ENCODE measurements at places on chromosomes 3 and 15.
A peak's percentile ranks its signal among the peaks of the same experiment; 100 is the strongest.

DNA sequence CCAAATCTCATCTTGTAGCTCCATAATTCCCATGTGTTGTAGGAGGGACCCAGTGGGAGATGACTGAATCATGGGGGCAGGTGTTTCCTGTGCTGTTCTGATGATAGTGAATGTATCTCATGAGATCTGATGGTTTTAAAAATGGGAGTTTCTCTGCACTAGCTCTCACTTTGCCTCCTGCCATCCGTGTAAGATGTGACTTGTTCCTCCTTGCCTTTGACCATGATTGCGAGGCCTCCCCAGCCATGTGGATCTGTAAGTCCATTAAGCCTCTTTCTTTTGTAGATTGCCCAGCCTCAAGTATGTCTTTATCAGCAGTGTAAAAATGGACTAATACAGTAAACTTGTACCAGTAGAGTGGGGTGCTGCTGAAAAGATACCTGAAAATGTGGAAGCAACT lies 44.5 kb downstream of the DUT start:
- DNase-seq, result no peak

- no peak for DNase-seq
These were observed 193.1 kb downstream of the EPHA3 start for GRCh38 chr3:89300526-89300925.

GRCh38 chr15:27670486-27671209 lies 428.5 kb downstream of the OCA2 start:
- DNase-seq, result no peak

GRCh38 chr3:101195951-101196713 lies 124.2 kb downstream of the IMPG2 start:
- DNase-seq, result peak; percentile 67

DNA sequence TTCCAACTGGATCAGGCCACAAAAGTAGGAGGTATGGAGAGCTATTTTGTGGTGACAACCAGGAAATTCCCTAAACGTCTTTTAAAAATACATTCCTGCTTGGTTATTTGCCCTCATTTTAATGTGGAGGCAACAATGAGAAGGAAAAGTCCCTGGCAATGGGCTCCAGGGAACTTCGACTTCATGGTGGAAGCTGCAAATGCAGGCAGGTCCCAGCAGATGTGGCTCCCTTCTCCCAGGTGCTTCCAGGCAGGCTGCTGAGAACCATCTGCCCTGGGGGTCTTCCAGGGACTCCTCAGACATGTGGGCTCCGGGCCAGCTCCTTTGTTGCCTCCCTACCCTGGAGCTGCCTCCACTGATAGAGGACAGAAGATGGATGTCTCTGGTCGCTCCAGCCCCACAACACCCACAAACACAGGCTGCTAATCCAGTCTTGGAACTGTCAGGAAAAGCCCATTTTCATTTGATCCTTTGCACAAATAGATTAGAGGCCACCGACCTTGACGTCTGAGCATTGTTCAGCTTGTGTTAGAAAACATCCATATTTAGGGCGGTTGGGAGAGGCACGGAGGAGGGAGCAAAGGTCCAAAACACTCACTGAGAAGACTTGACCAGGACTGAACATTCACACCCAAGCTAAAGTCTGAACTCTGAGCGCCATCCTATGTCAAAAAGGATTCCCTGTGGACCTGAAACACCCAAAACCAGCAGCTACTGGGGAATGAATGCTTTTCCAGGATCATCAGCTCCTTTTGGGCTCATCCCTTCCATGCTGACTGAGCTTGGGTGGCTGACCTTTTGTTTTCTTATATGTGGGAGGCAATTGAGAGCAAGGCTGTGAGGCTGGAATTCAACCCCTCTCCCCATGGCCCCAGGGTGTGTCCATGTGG lies 30.2 kb upstream of the SLCO2A1 start:
- no peak for DNase-seq

GRCh38 chr3:186254676-186255650 lies 107.1 kb downstream of the DGKG start:
- peak; percentile 87 for DNase-seq

GRCh38 chr15:29435811-29436210 lies 166.2 kb upstream of the NSMCE3 start:
- DNase-seq, result no peak

DNA sequence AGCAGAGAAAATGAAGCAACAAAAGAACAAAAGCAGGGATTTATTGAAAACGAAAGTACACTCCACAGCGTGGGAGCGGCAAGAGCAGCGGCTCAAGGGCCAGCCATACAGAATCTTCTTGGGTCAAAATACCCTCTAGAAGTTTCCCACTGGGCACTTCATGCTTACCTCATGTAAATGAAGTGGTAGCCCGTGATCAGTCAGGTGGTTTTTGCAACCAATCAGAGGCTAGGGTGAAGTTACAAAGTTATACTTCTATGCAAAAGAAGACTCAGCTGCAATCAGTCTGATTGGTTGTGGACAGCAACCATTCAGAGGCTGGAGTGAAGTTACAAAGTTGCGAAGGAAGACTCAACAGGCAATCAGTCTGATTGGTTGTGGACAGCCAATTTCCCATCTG lies 37.8 kb upstream of the TRH start:
- peak; percentile 34 for DNase-seq

DNA sequence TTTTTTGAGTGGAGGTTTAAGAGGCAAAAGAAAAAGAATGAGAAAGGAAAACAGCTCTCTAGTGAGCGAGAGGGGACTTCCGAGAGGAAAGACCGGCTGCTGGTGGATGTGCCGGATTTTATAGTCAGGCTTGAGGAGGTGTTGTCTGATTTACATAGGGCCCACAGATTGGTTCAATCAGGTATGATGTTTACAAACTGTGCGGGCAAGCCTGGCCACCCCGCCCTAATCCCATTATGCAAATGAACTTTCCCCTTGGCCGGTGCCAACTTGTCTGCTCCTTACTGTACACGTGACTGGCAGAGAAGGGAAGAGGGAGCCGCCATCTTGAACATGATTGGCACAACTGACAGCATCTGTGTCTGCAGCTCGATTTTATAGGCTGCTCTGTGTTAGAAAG lies 44.7 kb downstream of the FAM43A start:
- no peak for DNase-seq

GRCh38 chr3:129413687-129414506 lies 14.5 kb downstream of the EFCAB12 start:
- no peak for DNase-seq

Data from suppressor macrophage (primary cell).